Stomach (tissue), 19 donors: ENCODE measurements at places on chromosomes 5 and 9. TPM values are rescaled to one million over a fixed set of nuclear protein-coding genes. Genes with fewer than 3 reads are reported as not detected.

DNA sequence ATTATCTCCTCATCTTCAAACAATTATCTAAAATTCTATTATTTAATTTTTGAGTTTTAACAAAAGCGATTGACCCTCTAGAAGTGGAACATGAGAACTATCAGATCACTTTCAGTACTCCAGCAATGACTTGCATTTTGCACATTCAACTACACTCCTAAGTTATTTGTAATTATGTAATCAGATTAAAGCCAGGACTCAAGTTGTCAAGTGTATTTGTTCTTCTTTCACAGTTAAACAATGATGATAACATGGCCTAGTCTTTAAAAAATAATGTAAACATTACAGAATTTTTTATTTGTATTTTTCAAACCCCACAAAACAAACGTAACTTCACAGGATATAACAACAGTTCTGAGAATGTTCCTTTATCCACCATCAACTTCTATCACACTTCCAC, 2148.9 kb upstream of the ACO1 start:
- H3K4me1 ChIP-seq = no peaks in the 10 kb centered on the region
- no peak overlapping the region for H3K4me3 ChIP-seq
- H3K27ac ChIP-seq = no peak overlapping the region

Gene PLAC8L1
- not detected for total RNA-seq

DNA sequence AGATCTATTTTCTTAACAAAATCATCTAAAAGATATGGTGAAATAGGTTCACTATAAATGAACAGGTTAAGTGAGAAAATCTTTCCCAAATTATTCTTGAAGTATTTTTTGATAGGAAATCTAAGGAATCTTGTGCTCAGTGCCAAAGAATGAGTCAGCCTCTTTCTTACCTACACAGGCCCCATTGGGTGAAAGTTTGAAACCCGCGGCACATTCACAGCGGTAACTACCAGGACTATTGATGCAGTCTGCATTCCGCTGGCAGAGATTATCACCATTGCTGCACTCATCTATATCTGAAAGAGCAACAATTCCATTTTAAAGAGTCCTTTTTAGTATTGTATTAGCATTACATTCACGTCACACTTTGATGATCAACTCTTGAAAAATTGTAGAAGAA, 221.8 kb downstream of the SLC12A2 start:
- no peak overlapping the region for H3K27ac ChIP-seq
- no peaks in the 10 kb centered on the region for H3K27me3 ChIP-seq
- no peaks in the 10 kb centered on the region for H3K36me3 ChIP-seq
- no peaks in the 10 kb centered on the region for H3K4me1 ChIP-seq
- H3K4me3 ChIP-seq = no peak overlapping the region

DNA sequence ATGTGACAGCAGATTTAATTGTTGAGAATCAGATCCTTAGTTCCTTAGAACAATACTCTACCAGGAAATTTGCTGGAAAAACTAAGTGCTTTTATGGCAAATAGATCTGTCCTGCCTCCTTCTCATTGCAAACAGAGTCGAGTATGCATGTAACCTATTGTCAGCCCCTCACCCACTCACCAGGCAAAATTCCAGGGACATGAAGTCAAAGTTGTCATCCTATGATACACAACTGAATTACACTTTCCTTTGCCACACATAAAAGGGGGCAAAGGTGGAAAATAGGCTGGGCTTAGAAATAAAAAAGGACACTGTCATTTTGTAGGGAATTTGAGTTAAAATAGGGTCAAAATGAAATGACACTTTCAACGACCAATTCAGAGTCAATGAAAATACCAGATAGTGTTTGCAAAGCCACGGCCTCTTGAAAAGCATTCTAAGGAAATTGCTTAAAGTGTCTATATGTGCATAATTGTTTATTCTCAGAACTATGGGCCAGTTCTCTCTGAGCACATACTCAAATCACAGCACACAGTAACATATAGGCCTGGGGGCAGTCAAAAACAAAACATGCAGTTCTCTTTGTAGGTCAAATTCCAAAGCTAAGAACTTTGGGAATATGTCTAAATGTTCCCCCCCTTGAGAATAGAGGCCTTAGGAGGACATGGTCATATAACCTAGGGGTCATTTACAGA, 452.8 kb downstream of the NFIB start:
- no peaks in the 10 kb centered on the region for H3K4me1 ChIP-seq
- DNase-seq = no peak
- H3K27ac ChIP-seq = no peak overlapping the region
- no peaks in the 10 kb centered on the region for H3K36me3 ChIP-seq
- H3K4me3 ChIP-seq = no peak overlapping the region

Gene MFAP3
- 0.58 TPM for total RNA-seq

GRCh38 chr5:58773744-58774441, 191.0 kb downstream of the RAB3C start:
- DNase-seq = peak; percentile 82
- H3K36me3 ChIP-seq = no peaks in the 10 kb centered on the region
- H3K4me1 ChIP-seq = peaks cover 5% of the 10 kb centered on the region
- H3K27me3 ChIP-seq = no peaks in the 10 kb centered on the region
- H3K4me3 ChIP-seq = no peak overlapping the region

- no peak overlapping the region for H3K4me3 ChIP-seq
- no peak overlapping the region for H3K27ac ChIP-seq
- no peaks in the 10 kb centered on the region for H3K27me3 ChIP-seq
- H3K4me1 ChIP-seq = no peaks in the 10 kb centered on the region
- no peak for DNase-seq
Observed at GRCh38 chr5:125249400-125249799, 503.0 kb upstream of the ZNF608 start.
